ENCODE measurements at places on chromosomes 2 and 18. TPM values are rescaled to one million over a fixed set of nuclear protein-coding genes. Genes with fewer than 3 reads are reported as not detected.

The TEKT4 gene
- not detected for total RNA-seq

DNA sequence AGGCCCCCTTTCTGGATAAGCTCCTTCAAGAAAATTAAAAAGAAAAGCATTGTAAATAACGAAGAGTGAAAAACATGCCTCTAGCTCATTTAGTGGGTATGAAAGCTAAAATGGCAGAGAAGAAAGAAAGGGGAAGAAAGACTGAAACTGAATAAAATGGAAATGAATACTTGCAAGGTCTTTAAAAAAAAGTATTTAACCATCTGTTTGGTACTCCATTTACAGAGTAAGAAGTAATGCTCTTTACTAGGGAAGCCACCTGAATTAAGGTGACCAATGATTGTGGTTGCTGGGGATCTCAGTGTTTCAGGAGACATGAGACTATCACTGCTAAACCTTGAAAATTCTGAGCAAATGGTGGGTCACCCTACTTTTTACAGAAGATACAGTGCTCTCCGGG is 17.7 kb upstream of the ARL5A start:
- H3K4me3 ChIP-seq = no peak overlapping the region
- no peak overlapping the region for H3K27ac ChIP-seq
- no peak for DNase-seq

DNA sequence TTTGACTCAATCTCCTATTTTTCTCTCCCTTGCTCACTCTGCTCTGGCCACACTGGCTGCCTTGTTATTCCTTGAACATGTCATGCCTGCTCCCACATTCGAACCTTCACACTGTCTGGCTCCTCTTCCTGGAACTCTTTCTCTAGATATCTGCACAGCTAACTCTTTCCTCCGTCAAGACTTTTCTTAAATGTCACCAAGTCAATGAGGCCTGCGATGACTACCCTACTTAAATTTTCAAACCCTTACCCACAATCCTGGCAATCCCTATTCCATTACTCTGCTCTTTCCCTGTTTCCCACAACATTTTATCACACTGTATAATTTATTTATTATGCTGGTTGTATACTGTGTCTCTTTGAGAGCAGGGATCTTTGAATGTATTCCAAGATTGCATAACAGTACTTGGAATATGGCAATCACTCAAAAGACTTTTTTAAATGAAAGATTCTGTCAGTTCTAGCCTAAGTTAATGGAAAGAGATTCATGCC is 206.2 kb downstream of the SRBD1 start:
- no peak for DNase-seq
- no peaks in the 10 kb centered on the region for H3K4me1 ChIP-seq
- H3K27me3 ChIP-seq = no peaks in the 10 kb centered on the region
- no peak overlapping the region for H3K27ac ChIP-seq
- no peak overlapping the region for H3K4me3 ChIP-seq
- H3K36me3 ChIP-seq = peaks cover 9% of the 10 kb centered on the region

DNA sequence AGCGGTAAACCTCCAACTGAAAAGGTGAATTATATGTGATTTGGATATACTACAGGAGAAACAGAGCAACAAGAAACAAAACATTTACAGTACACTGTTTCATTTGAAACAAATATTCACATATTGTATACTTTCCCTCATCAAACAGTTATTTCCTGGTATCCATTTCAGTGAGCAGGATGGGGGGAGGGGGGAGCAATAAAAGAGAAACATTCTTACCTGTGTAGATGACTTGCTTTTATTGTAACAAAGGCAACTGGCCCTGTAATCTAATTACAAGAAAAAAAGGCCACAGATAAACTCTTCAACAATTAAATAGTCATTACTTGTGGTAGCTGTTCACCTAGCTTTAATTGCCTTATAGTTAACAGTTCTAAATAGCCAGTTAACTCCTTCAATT is 3.9 kb upstream of the PPP1CB start:
- H3K4me1 ChIP-seq = peaks cover 30% of the 10 kb centered on the region
- H3K4me3 ChIP-seq = peak overlapping the region; percentile 25
- H3K27me3 ChIP-seq = no peaks in the 10 kb centered on the region

The KCNS3 gene
- total RNA-seq = 0.14 TPM

DNA sequence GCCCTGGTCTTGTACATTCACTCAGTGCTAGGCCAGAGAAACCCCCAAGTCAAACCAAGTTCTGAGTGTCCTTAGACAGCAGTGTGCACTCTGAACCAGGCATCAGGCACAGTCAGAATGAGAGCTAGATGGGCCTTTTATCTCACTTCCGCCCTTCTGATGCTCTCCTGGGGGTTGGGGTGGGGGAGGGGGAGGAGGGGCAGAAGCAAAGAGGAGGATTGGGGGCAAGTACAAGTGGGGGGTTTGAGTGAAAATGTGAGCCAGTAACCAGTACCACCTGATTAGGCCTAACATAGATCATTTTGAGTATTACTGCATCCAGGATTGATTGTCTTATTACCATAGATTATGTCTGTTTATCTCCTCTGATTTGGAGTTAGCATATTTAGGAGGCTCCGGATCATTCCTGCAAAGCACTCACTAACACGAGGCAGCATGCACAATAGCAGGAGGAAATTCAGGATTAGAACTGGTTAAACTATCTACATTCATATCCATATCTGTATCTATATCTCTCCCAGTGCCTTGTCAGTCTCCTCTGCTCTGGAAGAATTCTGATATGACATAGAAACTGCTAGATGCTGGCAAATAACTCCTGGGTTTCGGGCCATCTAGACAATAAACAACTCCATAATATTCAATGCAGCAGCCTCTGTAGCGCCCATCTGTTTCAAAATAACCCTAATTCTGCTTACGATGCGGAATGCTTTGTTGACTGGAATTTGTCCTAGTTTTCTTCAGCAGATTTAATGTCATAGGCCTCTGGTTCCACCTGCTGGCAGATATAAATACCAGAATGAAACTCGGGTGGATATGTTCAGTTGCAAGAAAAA is 149.1 kb downstream of the RHBDD1 start:
- H3K27me3 ChIP-seq = no peaks in the 10 kb centered on the region
- H3K27ac ChIP-seq = no peak overlapping the region
- H3K4me1 ChIP-seq = peaks cover 19% of the 10 kb centered on the region
- peak; percentile 45 for DNase-seq

DNA sequence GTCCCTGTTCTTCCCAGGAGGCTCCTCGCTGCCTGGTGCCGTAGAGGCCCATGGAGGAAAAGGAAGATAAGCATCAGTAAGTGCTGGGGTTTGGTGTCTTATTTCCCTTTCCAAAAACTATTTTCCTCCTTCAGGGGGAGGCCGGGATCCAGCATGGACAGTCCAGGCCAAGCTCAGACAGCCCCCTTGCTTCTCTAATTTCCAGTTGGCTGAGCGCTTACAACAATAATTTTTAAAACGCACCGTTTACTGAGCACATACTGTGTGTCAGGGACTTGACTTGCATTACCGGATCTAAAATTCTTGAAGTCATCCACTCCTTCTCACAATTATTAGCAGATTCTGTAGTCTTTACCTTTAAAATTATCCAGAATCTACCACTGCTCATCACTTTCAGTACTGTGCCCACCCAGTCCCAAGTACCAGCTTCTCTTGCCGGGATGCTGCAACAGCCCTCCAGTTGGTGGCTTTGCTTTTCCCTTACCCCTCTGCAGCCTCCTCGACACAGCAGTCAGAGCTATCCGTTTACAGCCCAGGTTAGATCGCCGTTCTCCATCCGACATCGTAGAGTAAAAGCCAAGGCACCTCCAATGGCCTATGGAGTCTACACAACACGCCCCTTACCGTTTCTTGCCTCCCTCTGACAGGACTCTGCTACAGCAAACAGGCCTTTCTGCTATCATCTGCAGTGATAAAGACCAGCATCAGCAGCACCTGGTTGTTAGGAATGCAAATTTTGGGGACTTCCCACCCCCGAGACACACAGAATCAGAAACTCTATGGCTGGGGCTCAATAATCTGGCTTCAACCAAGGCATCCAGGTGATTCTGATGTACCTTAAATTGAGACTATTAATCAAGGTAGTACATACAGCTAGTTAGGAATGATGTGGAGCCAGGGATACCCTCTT is 75.2 kb upstream of the TSPYL6 start:
- peak; percentile 8 for DNase-seq
- H3K27me3 ChIP-seq = peaks cover 6% of the 10 kb centered on the region
- H3K27ac ChIP-seq = no peak overlapping the region
- H3K4me1 ChIP-seq = peaks cover 17% of the 10 kb centered on the region

The GKN2 gene
- not detected for total RNA-seq

The ALPI gene
- total RNA-seq = not detected

DNA sequence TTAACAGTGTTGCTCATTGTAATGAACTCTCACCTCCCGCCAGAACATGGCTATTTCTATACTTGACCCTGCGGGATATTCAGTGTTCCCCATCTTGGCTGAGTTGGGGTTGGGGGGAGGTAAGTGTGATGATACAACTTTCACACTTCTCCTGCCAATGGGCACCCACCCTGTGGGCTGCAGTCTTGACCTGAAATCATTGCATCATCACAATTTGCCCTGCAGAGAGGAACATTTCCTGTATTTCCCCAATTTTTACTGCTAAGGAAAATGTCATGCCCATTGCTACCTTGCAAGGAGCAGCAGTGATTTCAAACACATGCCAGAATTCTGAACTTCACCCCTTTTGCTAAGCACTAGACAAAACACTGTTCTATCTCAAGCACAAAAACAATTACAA is 92.1 kb downstream of the ADD2 start:
- no peaks in the 10 kb centered on the region for H3K27me3 ChIP-seq
- H3K4me1 ChIP-seq = no peaks in the 10 kb centered on the region
- peaks cover 10% of the 10 kb centered on the region for H3K36me3 ChIP-seq
- no peak overlapping the region for H3K27ac ChIP-seq

DNA sequence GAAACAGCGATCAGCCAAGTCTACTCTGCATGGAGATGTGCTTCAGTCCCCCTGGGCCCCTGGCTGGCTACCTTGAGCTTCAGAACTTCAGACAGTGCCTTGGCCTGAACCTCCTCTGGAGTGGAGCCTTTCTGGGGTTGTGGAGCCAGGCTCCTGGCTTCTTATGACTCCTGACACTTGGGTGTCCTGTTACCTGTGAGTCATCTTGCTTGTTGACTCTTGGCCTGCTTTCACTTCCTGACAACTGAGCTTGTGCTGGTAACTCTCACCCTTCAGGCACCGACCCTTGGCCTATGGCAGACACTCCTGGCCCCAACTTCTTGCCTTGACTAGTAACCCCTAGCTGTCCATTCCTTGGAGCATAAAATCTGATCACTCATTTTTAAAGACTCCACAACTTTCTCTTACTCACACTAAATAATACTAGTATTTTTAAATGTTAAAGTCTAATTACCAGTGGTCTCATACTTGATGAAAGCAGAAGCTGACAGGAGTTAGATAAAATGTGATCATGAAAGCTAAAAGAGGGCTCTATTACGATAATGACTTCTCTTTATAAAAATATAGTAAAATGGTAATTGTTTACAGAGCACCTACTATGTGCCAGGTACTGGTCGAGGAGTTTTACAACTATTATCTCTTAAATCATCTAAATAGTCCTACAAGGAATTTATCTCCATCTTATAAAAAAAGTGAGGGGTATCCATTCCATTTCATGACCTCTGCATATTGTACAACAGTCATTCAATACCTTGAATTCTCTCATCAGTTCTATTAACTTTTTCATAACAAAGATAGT is 46.3 kb upstream of the VIT start:
- no peak overlapping the region for H3K4me3 ChIP-seq
- H3K36me3 ChIP-seq = no peaks in the 10 kb centered on the region
- DNase-seq = peak; percentile 18
- peaks cover 4% of the 10 kb centered on the region for H3K27me3 ChIP-seq
- no peaks in the 10 kb centered on the region for H3K4me1 ChIP-seq
- no peak overlapping the region for H3K27ac ChIP-seq

GRCh38 chr2:175518206-175518605 is 336.7 kb upstream of the ATP5MC3 start:
- no peaks in the 10 kb centered on the region for H3K36me3 ChIP-seq
- H3K4me3 ChIP-seq = no peak overlapping the region
- DNase-seq = no peak
- no peak overlapping the region for H3K27ac ChIP-seq

GRCh38 chr18:47247416-47248114 is 3.9 kb downstream of the SKOR2 start:
- no peak overlapping the region for H3K4me3 ChIP-seq
- H3K27ac ChIP-seq = no peak overlapping the region
- peaks cover 10% of the 10 kb centered on the region for H3K36me3 ChIP-seq
- peaks cover 71% of the 10 kb centered on the region for H3K27me3 ChIP-seq

- H3K4me3 ChIP-seq = no peak overlapping the region
- no peaks in the 10 kb centered on the region for H3K27me3 ChIP-seq
- DNase-seq = no peak
- no peak overlapping the region for H3K27ac ChIP-seq
- no peaks in the 10 kb centered on the region for H3K4me1 ChIP-seq
- H3K36me3 ChIP-seq = no peaks in the 10 kb centered on the region
These were observed 159.7 kb downstream of the SMAD7 start for GRCh38 chr18:48790869-48791635.

- no peak for DNase-seq
- H3K4me1 ChIP-seq = no peaks in the 10 kb centered on the region
- H3K36me3 ChIP-seq = no peaks in the 10 kb centered on the region
These were observed 12.3 kb upstream of the CIB4 start for GRCh38 chr2:26653207-26654060.

The IL1RL2 gene
- 0.30 TPM for total RNA-seq

DNA sequence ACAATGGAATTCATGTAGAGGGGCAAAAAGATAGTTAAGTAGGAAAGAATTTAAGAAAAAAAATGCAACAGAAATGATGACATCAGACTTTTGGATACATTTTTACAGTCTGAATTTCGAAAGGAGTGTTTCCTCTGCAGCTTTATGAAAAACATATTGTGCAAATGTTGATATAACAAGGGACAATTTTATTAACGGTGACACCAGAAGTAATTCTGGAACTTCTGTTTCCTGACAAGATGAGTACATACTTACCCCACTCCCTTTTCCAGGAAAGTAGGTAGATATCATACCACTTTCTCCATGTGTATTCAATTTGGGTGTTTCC is 369.6 kb downstream of the FBXO15 start:
- H3K27ac ChIP-seq = no peak overlapping the region
- H3K36me3 ChIP-seq = no peaks in the 10 kb centered on the region
- H3K4me1 ChIP-seq = no peaks in the 10 kb centered on the region
- no peak overlapping the region for H3K4me3 ChIP-seq

GRCh38 chr2:223989206-223989855 is 32.1 kb downstream of the MRPL44 start:
- H3K4me3 ChIP-seq = no peak overlapping the region
- peaks cover 7% of the 10 kb centered on the region for H3K4me1 ChIP-seq
- H3K27me3 ChIP-seq = no peaks in the 10 kb centered on the region
- H3K27ac ChIP-seq = no peak overlapping the region

DNA sequence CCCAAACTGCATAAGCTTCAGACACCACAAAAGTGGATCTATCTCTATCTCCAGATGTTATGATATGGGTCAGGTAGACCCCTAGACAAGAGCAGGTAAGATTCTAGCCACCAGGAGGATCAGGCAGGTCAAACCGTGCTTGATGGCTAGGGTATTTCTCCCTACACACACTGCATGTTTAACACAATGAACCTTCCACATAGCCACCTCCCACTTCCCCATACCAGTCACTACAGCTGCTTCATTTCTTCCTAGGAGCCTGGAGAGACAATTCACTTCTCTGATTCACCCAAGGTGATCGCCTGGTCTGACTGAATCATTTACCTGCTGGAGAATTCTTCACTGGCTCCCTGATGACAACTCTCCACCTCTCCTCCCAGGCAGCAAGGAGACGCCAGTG is 66.0 kb upstream of the MYCN start:
- no peaks in the 10 kb centered on the region for H3K4me1 ChIP-seq
- H3K4me3 ChIP-seq = no peak overlapping the region
- no peaks in the 10 kb centered on the region for H3K27me3 ChIP-seq
- no peak overlapping the region for H3K27ac ChIP-seq
- no peak for DNase-seq

GRCh38 chr2:108934583-108935245 is 54.3 kb downstream of the EDAR start:
- H3K27ac ChIP-seq = no peak overlapping the region
- H3K27me3 ChIP-seq = no peaks in the 10 kb centered on the region
- H3K4me3 ChIP-seq = no peak overlapping the region
- H3K36me3 ChIP-seq = no peaks in the 10 kb centered on the region
- DNase-seq = no peak
- H3K4me1 ChIP-seq = peaks cover 23% of the 10 kb centered on the region

The TWSG1 gene
- 5.6 TPM for total RNA-seq
